ENCODE measurements at places on chromosomes 2 and 18. TPM values are rescaled to one million over a fixed set of nuclear protein-coding genes. Genes with fewer than 3 reads are reported as not detected.

ZNF514 gene
- total RNA-seq: 4.9 TPM

- H3K27me3 ChIP-seq: no peaks in the 10 kb centered on the region
- no peak overlapping the region for H3K4me3 ChIP-seq
- peaks cover 34% of the 10 kb centered on the region for H3K36me3 ChIP-seq
- H3K27ac ChIP-seq: no peak overlapping the region
Observed at GRCh38 chr2:37243435-37243834, 12.0 kb downstream of the NDUFAF7 start.

- no peaks in the 10 kb centered on the region for H3K4me1 ChIP-seq
- no peaks in the 10 kb centered on the region for H3K36me3 ChIP-seq
Observed at GRCh38 chr2:71935262-71935848, 212.3 kb downstream of the CYP26B1 start.

RNU2-63P gene
- not detected for total RNA-seq

DNA sequence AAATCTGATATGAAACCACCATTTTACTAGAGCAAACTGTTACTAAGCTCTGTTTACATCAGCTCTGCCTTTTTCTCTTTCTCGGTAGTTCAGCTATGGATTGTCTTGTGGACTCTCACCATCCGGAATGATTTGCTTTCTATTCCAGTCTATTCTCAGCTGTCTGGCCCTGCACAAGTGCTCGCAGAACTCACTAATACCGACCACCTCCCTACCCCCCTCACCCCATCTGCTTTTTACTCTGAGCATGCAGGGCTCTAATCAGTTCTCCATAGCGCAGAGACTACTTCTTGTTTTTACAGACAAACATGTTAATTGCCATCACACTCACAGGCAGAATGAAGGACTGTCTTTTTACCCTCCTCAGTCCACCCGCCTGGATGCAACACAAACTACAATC is 180.7 kb upstream of the POU3F3 start:
- H3K36me3 ChIP-seq: no peaks in the 10 kb centered on the region
- no peaks in the 10 kb centered on the region for H3K27me3 ChIP-seq
- H3K4me3 ChIP-seq: no peak overlapping the region
- no peak overlapping the region for H3K27ac ChIP-seq
- H3K4me1 ChIP-seq: no peaks in the 10 kb centered on the region

DNA sequence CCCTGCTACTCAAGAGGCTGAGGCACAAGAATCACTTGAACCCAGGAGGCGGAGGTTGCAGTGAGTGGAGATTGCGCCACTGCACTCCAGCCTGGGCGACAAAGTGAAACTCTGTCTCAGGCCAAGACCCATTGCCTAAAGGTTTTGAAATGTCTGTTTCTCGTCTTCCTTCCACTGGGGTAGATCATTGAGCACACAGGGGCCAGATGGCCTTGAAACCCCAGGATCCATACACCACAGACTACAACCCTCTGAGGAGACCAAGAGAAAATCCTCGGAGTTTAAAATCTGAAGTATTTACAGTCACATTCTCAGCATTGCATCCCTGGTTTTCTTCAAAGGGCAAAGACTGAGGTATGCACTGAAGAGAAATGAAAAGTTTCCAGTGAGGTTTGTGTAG is 7.1 kb upstream of the EPAS1 start:
- no peak for DNase-seq
- no peak overlapping the region for H3K27ac ChIP-seq
- no peaks in the 10 kb centered on the region for H3K36me3 ChIP-seq
- H3K27me3 ChIP-seq: no peaks in the 10 kb centered on the region
- H3K4me1 ChIP-seq: no peaks in the 10 kb centered on the region

DNA sequence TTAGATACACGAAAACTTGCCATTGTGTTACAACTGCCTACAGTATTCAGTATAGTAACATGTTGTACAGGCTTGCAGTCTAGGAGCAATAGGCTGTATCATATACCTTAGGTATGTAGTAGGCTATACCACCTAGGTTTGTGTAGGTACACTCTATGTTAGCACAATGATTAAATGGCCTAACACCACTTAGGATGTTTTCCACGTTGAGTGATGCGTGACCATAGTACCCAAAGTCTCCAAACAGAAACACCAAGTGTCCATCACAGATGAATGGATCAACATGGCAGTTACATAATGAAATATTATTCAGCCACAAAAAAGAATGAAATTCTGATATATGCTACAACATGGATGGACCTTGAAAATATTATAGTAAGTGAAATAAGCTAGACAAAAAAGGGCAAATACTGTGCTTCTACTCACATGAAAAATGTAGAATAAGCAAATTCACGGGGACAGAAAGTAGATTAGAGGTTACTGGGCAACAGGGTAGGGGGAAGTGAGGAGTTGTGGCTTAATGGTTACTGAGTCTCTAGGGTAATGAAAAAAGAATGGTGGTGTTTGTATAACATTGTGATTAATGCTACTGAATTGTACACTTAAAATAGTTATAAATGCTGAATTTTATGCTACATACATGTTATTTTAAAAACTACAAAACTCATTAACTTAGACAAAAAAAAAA is 62.6 kb downstream of the TMEM131 start:
- H3K4me1 ChIP-seq: peaks cover 62% of the 10 kb centered on the region
- H3K27me3 ChIP-seq: no peaks in the 10 kb centered on the region
- no peaks in the 10 kb centered on the region for H3K36me3 ChIP-seq
- H3K4me3 ChIP-seq: no peak overlapping the region
- no peak overlapping the region for H3K27ac ChIP-seq
- no peak for DNase-seq

GRCh38 chr2:210009126-210009525 is 6.7 kb downstream of the RPE start:
- no peak overlapping the region for H3K27ac ChIP-seq
- no peaks in the 10 kb centered on the region for H3K27me3 ChIP-seq
- no peak for DNase-seq
- H3K36me3 ChIP-seq: peaks cover 13% of the 10 kb centered on the region
- no peak overlapping the region for H3K4me3 ChIP-seq

DNA sequence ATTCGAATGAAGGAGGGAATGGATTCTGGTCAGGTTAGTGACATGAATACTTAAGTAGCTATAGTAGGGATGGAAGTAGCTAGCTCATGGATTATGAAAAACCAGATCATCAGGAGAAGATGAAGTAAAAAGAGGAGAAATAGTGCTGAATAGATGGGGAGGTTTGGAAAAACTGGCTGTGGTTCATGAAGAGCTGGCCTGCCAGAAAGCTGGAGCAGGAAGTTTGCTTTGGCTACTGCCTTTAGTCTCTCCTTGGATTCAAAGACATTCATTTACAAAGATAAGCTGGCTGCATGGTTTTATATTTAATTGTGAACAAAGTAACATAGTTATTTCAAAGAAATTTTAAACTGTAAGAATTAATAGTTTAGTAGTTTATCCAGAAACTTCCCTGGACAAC is 567.0 kb downstream of the RIT2 start:
- H3K36me3 ChIP-seq: no peaks in the 10 kb centered on the region
- H3K27ac ChIP-seq: no peak overlapping the region
- H3K4me3 ChIP-seq: no peak overlapping the region

NRBP1 gene
- total RNA-seq: 36.5 TPM

DNA sequence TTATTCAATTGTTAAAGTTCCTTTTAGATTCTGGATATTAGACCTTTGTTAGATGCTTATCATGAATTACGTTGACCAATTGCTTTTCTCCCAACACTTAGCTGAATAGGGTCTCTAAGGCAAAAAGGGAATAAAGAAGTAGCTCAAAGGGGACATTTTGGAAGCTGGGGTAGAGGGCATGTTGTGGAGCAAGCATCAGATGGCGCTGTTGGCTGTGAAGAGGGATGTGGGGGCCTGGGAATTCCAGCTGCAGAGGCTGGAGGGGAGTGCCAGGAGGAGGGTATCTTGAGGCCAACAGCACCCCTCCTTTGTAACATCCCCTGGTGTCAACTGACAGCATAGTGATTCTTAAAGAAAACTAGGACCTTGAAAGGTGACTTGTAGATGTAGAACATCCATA is 198.2 kb downstream of the ADCYAP1 start:
- H3K36me3 ChIP-seq: no peaks in the 10 kb centered on the region
- no peaks in the 10 kb centered on the region for H3K4me1 ChIP-seq
- no peak overlapping the region for H3K4me3 ChIP-seq

GRCh38 chr2:56191617-56192016 is 7.8 kb downstream of the CCDC85A start:
- H3K27me3 ChIP-seq: no peaks in the 10 kb centered on the region
- no peak overlapping the region for H3K4me3 ChIP-seq
- H3K27ac ChIP-seq: no peak overlapping the region
- no peak for DNase-seq
- no peaks in the 10 kb centered on the region for H3K36me3 ChIP-seq

- H3K4me3 ChIP-seq: no peak overlapping the region
- no peaks in the 10 kb centered on the region for H3K27me3 ChIP-seq
- no peaks in the 10 kb centered on the region for H3K4me1 ChIP-seq
- H3K27ac ChIP-seq: no peak overlapping the region
Observed at GRCh38 chr18:65876310-65876709, 125.5 kb downstream of the CDH7 start.

DNA sequence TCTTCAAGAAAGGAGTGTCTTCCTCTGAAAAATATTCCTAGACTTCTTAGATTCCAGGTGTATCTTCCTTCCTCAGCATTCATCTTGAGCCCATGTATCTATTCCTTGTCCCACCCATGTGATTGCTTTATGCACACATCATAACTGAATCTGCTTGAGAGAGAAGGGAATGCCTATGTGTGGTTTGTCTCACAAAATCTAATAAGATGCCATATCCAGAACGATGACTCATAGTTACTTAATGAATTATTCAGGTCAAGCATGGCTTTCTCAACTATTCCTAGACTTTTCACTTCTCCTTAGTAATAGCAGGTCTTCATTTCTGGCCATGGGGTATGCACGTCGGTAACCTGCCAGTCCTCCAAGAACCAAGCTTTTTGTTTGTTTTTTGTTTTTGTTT is 121.8 kb downstream of the SETBP1 start:
- peaks cover 24% of the 10 kb centered on the region for H3K4me1 ChIP-seq
- no peak for DNase-seq
- H3K27me3 ChIP-seq: no peaks in the 10 kb centered on the region
- H3K4me3 ChIP-seq: no peak overlapping the region
- H3K36me3 ChIP-seq: no peaks in the 10 kb centered on the region
- H3K27ac ChIP-seq: peak overlapping the region; percentile 76

ARHGEF4 gene
- total RNA-seq: 3.5 TPM

LIMS4 gene
- total RNA-seq: 2.9 TPM

GRCh38 chr2:174979996-174980395 is 25.2 kb downstream of the CHN1 start:
- no peaks in the 10 kb centered on the region for H3K36me3 ChIP-seq
- DNase-seq: no peak
- H3K27me3 ChIP-seq: no peaks in the 10 kb centered on the region
- no peak overlapping the region for H3K4me3 ChIP-seq

DNA sequence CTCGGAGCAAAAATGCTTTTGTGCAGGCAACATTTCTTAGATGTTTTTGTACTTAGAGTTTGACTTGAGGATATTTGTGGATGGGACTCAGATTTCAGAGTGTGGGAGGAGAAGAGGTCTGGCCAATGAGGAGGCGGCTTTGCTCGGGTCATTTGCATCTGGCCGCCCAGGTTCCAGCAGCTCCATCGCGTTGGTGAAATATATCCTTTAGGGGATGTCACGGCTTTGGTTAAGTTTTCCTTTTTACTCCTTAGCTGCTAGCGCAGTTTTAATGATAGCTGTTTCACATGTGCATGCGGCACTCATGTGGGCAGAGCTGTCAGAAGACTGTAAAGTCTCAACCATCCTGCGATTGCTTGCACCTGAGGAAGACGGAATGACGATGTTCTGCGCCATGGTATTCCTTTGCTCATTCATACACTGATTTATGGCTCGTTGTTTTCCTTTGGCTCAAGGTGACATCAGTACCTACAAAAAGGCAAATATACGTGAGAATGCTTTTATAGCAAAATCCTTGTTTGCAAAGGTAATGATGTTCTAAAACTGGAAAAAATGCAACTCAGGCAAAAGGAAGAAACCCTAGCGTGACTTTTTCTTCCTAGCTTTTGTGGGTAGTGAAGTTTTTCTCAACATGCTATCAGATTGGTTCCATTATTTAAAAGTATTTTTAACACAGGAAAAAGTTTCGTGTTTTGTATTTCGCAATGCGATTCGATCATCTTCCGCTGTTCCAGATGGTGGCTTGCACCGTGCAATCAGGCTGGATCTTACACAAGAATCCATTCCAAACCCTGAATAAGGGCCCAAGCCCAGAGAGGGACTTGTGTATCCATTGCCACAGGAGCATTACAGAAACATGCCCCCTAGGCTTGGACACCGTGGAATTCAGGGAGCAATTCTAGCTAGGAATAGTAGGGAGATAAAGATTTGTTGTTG is 70.5 kb upstream of the ZNF516 start:
- H3K4me1 ChIP-seq: no peaks in the 10 kb centered on the region
- peak; percentile 86 for DNase-seq
- H3K4me3 ChIP-seq: peak overlapping the region; percentile 35
- H3K27me3 ChIP-seq: no peaks in the 10 kb centered on the region
- H3K27ac ChIP-seq: peak overlapping the region; percentile 75

GRCh38 chr2:133836691-133837345 is 268.6 kb upstream of the NCKAP5 start:
- no peaks in the 10 kb centered on the region for H3K36me3 ChIP-seq
- no peak overlapping the region for H3K27ac ChIP-seq
- H3K27me3 ChIP-seq: no peaks in the 10 kb centered on the region
- DNase-seq: peak; percentile 23

ASXL3 gene
- total RNA-seq: 4.8 TPM

- no peaks in the 10 kb centered on the region for H3K4me1 ChIP-seq
- no peaks in the 10 kb centered on the region for H3K27me3 ChIP-seq
- H3K36me3 ChIP-seq: no peaks in the 10 kb centered on the region
- H3K4me3 ChIP-seq: no peak overlapping the region
Observed at GRCh38 chr2:239874636-239875356, 150.3 kb downstream of the NDUFA10 start.

GRCh38 chr2:36854241-36854640 is 112.1 kb downstream of the STRN start:
- peaks cover 47% of the 10 kb centered on the region for H3K36me3 ChIP-seq
- no peaks in the 10 kb centered on the region for H3K27me3 ChIP-seq
- no peaks in the 10 kb centered on the region for H3K4me1 ChIP-seq
- no peak overlapping the region for H3K27ac ChIP-seq
- DNase-seq: no peak
